ACHN (cell line): ENCODE measurements at places on chromosomes 1 and 21.

DNA sequence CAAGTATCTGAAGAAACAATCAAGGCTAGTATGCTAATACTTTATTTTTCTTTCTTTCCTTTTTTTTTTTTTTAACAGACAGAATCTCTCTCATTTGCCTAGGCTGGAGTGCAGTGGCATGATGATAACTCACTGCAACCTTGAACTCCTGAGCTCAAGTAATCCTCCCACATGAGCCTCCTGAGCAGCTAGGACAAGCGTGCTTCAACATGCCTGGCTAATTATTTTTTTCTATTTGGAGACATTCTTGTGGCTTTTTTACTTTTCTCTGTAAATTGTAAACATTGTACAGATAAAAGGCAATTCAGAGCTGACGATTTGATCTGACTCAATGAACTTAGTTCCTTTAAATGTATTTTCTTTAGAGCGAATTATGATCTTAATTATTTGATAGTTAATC, 41.4 kb downstream of the CCDC18 start:
- DNase-seq = no peak

GRCh38 chr1:75099581-75099980, 34.6 kb upstream of the LHX8 start:
- no peak for DNase-seq

DNA sequence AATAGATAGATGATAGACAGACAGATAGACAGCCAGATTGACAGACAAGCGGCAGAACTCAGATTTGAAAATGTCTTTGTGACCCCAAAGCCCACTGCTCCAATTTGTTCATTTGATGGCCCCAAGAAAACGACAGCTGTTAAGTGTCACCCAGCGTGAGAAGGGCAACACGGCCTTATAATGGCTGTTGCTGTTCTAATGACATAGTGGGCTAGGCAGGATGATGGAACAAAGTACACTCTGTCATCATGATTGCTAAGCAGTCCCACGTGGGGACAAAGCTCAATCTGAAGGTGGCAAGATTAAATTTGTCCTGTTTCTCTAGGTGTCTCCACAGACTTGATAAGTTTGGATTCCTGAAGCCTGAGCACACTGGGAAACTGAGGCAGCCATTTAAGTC, 112.9 kb downstream of the DAB1 start:
- DNase-seq = no peak

DNA sequence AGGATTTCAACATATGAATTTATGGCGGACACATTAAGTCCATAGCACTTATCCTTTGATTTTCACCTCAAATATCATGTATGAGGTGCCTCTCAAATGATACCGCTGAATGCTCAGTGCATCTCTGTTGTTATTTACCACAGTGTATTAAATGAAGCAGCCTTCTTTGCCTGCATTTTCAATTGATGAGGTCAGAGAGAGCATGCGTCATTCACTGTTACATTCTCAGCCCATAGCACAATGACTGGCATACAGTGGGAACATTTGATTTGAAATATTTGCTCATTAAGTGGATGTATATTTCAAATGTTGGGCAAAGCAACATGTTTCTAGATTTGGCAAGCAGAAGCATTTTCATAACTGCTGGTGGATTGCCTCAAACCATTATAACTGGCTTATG, 45.7 kb downstream of the LRRC7 start:
- DNase-seq = no peak

GRCh38 chr1:205493241-205494085, 11.0 kb upstream of the CDK18 start:
- DNase-seq = peak; percentile 81
